ENCODE measurements at places on chromosomes 1 and 21. TPM values are rescaled to one million over a fixed set of nuclear protein-coding genes. Genes with fewer than 3 reads are reported as not detected.

The NMNAT2 gene
- total RNA-seq, result 11.5 TPM

The FAM72A gene
- 10.5 TPM for total RNA-seq

The UQCRHL gene
- total RNA-seq, result 2.6 TPM

DNA sequence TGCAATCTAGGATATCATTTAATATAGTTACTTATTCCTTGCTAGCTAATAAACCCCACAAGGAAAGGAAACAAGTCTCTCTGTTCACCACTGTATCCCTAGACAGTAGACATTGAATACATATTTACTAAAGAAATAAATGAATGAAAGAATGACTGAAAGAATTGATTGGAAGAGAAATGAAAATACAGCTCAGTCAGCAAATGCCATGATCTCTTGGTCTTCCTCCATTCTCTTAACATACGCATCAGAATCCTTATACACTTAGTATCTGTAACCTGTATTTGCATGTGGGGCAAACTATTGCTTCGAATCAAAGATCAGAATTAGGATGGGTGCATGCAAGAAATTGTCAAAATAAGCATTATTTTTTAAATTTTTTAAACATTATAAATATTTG, 500.8 kb upstream of the ADGRL2 start:
- DNase-seq, result no peak

- DNase-seq, result no peak
Observed at GRCh38 chr1:119222271-119222670, 81.8 kb upstream of the WARS2 start.

- no peak for DNase-seq
Observed at GRCh38 chr1:161008869-161009510, 12.0 kb downstream of the F11R start.

DNA sequence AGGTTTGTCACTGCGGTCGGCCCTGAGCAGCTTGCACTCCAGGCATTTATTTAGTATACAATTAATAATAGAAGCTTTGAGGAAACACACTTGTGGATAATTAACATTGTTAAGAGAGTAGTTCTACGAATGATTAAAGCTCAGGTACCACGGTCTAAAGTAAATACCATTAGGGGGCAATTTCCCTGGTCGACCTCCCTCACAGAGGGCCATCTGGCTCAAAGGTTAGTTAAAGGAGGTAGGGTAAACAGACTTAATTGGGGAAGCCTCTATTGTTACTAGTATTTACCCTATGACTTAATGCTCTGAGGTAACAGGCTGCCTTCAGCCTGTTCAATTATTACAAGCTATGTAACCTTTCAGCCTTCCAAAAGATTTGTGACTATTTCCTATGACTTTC, 122.3 kb upstream of the SLC44A3 start:
- DNase-seq, result no peak

DNA sequence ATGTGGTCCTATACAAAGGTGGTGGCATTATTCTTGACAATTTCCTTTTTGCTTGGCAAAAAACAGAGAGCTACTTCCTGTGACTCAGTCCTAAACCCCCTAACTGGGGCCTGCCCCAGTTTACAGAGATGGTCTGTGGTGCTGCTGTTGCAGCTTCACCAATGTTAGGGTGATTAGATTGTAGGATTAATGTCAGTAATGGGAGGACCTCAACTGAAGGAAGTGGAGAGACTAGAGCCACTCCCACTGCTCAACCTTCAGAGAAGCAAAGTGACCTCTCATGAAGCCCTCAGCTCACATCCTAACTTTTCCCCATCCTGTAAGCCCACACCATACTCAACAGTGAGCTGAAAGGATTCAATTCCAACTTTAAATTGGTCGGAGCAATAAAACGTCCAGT, 3.6 kb downstream of the S100A6 start:
- no peak for DNase-seq

DNA sequence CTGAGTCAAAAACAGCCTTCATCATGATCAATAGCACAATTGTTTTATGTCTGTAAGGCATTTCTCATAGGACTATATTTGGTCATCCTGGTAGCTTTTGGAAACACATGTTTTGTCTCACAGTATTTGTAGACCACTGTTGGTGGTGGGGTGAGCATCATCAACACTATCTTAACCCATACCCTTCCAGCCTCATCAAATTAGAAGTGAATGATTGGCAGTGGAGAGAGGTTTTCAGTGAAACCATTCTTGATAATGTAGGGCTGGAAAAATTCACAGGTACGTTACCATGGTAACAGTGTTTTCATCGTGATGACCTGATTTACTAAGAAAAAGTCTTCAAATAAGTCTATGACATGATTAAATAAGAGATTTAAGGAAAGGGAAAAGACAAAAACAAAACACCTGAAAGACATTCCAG, 45.3 kb upstream of the C1orf105 start:
- no peak for DNase-seq

- DNase-seq, result no peak
Observed at GRCh38 chr1:95655321-95656020, 421.5 kb downstream of the RWDD3 start.

- no peak for DNase-seq
Observed at GRCh38 chr1:65105596-65105995, 42.4 kb upstream of the AK4 start.

DNA sequence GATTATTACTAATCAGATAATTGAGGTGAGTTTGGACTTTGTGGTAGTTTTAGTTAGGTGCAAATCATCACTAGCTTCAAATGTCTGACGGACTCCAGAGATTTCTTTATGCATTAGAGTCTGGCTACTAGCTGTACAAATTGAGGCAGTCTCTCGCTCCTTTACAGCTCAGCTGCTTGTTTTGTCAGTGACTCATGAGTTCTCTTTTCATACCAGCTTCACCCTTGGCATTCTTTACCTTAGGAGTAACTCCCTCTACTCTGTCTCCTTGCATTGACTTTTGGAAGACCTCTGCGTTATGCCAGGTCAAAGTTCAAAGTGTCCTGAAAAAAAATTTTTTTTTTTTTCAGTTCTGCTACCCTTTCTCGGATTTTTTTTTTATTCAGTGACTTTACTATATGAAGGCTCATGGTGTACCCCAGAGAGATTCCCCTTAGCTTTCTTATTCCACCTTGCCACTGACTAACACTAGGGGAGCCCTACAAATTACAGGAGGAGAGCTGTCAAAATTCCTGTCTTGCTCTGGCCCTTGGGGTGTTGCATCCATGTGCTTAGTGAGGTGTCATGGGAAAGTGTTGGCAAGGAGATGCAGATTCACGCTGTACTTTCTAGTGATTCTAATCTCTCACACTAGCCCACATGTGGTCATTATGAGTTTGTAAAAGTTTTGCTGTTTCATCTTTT, 576.6 kb downstream of the ADGRL2 start:
- no peak for DNase-seq

DNA sequence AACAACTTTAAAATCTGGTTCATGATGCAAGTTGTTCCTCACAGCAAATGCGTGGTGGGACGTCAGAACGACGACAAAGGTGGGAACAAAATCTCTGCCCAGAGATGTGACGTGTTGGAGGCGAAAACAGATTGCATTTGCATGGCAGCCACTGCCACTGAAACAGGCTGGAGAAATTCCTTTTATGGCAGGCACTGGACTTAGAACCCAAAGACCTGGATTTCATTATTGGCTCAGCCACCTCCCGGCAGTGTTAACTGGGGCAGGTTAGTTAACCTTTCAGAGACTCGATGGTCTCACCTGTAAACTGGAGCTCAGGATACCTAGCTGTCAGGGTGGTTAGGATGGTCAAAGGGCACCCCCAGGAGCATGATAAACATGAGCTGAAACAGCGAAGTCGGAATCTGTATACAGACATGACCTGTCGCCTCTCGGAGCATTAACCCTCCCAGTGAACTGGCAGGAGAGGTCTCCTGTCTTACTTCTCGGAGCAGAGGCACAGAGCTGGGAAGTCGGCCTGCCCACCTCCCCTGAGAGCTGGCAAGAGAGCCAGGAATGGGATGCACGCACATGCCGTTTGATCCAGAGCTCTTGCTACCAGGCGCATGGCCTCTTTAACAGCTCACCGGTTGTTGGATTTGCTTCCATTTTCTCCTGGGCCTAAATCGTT, 59.2 kb upstream of the TARBP1 start:
- DNase-seq, result no peak

- DNase-seq, result peak; percentile 71
Observed at GRCh38 chr1:161427733-161428516, 60.2 kb upstream of the CFAP126 start.

DNA sequence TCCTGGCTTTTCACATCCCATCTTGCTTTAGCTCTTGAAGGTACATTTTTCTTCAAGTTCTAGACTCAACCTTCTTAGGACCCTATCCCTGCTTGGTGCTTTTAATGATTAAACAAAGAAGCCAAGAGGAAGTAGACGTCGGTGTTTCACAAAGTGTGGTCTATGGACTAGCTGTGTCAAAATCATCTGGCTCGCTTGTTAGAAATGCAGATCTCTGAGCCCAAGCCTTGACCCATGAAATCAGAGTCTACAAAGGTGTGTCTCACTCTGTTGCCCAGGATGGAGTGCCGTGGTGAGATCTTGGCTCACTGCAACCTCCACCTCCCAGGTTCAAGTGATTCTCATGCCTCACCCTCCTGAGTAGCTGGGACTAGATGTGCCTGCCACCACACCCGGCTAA, 295.5 kb upstream of the KAZN start:
- DNase-seq, result no peak

DNA sequence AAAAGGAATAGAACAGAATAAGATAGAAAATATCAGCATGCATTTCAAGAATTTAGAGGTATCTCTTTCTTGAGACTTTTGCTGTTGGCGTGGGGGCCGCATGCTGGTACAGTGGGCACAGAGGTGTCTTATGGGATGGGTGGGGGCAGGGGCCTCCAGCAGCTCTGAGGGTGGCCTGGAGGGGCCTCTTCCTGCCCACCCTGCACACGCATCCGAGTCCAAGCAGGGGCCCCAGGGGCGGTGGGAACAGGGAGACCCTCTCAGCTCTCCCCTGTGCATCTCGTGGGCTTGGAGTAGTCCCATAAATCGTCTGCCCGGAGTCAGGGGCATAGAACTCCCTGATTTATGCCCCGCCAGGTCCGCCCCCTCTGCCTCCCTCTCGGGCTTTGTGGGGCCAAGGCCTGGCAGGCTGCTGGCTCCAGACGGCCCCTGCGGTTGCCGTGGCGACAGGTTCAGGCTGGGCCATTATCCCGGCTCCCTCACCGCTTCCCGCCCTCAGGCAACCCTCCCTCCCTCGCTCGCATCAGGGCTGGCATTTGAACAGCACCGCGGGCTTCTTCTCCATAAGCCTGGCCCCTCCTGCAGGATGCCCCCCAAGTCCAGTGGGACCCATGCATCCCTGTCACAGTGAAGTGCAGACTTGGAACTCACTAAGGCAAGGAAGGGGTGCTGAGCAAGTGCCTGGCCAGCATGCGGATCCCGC, 133.2 kb upstream of the ZBTB40 start:
- DNase-seq, result peak; percentile 82

GRCh38 chr1:23718482-23718881, 24.8 kb upstream of the ELOA start:
- DNase-seq, result peak; percentile 85

Measured in H9 (cell line).